Cardiac atrium fibroblast (primary cell): ENCODE measurements at places on chromosomes 11 and 22. TPM values are rescaled to one million over a fixed set of nuclear protein-coding genes. Genes with fewer than 3 reads are reported as not detected.

The SLC36A4 gene
- 7.8 and 11.0 TPM in 2 replicates for total RNA-seq

The CDCA5 gene
- 5.8 and 15.9 TPM in 2 replicates for total RNA-seq

The MMP26 gene
- not detected in 2 replicates for total RNA-seq

The LINC01488 gene
- total RNA-seq, result not detected in 2 replicates

The NEFH gene
- total RNA-seq, result 0.81 and 2.3 TPM in 2 replicates

The CREB3L1 gene
- 31.3 and 41.9 TPM in 2 replicates for total RNA-seq

The MPZL3 gene
- total RNA-seq, result 0.49 TPM in 1 of 2 replicates, not detected in the other
